ENCODE measurements at places on chromosomes 12 and 14.
A peak's percentile ranks its signal among the peaks of the same experiment; 100 is the strongest.

- no peaks in the 10 kb centered on the region for H3K4me1 ChIP-seq
- H3K27ac ChIP-seq, result no peak overlapping the region
- no peaks in the 10 kb centered on the region for H3K36me3 ChIP-seq
- peak; percentile 13 for DNase-seq
Measured at GRCh38 chr12:125890366-125890905, 825.2 kb downstream of the AACS start.

DNA sequence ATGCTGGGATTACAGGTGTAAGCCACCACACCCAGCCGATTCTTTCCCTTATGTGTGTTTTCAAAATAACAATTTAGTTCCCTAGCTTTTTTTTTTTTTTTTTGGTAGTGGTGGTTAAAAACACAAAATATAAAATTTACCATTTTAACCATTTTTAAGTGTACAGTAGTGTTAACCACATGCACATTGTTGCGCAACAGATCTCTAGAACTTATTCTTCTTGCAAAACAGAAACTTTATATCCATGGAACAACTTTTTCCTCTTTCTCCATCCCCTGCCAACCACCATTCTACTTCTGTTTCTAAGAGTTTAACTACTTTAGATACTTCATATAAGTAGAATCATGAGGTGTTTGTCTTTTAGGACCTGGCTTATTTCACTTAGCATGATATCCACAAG, 1.1 kb upstream of the NDUFA12 start:
- DNase-seq, result peak; percentile 11
- no peaks in the 10 kb centered on the region for H3K4me1 ChIP-seq
- H3K4me3 ChIP-seq, result no peak overlapping the region
- no peaks in the 10 kb centered on the region for H3K36me3 ChIP-seq
- H3K27ac ChIP-seq, result no peak overlapping the region

GRCh38 chr12:128078301-128078971, 188.5 kb upstream of the TMEM132C start:
- no peaks in the 10 kb centered on the region for H3K36me3 ChIP-seq
- H3K4me1 ChIP-seq, result no peaks in the 10 kb centered on the region
- no peak overlapping the region for H3K27ac ChIP-seq
- no peak overlapping the region for H3K4me3 ChIP-seq

DNA sequence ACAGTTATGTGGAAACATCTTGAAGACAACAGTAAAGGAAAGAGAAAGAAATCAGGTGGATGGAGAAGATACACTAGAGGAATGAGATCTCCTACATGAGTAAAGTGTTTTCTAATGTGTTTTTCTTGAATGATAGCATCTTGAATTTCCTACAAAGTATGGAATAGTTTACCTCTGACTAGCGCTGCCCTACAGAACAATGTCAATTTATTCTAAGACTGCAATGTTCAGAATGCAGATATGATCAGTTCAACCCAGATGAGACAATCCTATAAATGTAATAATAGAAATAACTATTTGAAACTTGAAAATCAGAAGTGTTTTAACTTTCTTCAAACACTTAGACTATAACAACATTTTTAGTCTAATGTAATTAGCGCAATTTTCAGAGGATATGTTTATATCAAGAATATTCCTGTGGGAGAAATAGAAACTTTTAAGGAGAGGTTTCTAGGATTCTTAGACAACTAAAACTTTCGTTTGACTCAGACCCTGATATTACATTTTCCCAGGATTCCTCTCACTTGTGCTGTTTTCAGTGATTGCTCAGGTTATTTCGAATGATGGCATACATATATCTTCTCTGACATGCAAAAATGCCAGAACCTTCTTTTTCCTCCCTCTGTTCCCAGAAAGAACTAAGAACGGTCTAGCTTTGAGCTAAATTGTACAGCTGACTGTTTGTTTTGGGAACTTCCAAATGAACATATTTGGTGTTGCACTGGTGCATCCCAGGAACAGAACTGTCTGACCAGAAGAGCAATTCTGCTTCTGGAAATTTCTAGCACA, 1017.4 kb downstream of the DIO2 start:
- DNase-seq, result no peak
- H3K4me3 ChIP-seq, result no peak overlapping the region
- H3K36me3 ChIP-seq, result no peaks in the 10 kb centered on the region
- no peaks in the 10 kb centered on the region for H3K27me3 ChIP-seq
- no peaks in the 10 kb centered on the region for H3K4me1 ChIP-seq

GRCh38 chr12:64335886-64336466, 54.6 kb downstream of the C12orf56 start:
- H3K4me3 ChIP-seq, result no peak overlapping the region
- no peaks in the 10 kb centered on the region for H3K4me1 ChIP-seq
- DNase-seq, result no peak

- H3K27ac ChIP-seq, result no peak overlapping the region
- DNase-seq, result peak; percentile 67
- no peaks in the 10 kb centered on the region for H3K36me3 ChIP-seq
- no peak overlapping the region for H3K4me3 ChIP-seq
Measured at GRCh38 chr14:99266181-99267178, 5.5 kb downstream of the BCL11B start.

- H3K4me3 ChIP-seq, result no peak overlapping the region
- no peaks in the 10 kb centered on the region for H3K27me3 ChIP-seq
- peaks cover 3% of the 10 kb centered on the region for H3K36me3 ChIP-seq
Measured at GRCh38 chr14:95547626-95548327, 12.9 kb downstream of the GLRX5 start.

DNA sequence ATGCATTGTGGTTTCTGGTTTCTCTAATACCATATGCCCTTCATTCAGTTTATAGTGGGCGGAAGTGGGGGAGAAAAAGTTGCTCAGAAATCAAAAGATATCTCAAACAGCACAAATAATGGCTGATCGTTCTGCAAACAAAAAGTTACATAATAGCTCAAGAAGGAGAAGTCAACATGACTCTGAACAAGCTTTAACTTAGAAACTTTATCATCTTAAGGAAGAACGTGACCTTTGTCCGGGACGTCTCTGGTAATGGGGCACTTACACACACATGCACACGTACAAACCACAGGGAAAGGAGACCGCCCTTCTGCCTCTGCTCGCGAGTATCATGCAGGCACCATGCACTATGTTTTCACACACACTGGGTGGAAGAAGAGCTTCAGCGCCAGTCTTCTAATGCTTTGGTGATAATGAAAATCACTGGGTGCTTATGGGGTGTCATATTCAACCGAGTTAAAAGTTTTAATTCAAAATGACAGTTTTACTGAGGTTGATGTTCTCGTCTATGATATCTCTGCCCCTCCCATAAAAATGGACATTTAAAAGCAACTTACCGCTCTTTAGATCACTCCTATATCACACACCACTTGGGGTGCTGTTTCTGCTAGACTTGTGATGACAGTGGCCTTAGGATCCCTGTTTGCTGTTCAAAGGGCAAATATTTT, 4.7 kb downstream of the FOS start:
- H3K4me3 ChIP-seq, result no peak overlapping the region
- H3K4me1 ChIP-seq, result no peaks in the 10 kb centered on the region
- H3K36me3 ChIP-seq, result peaks cover 7% of the 10 kb centered on the region

- peak overlapping the region; percentile 64 for H3K4me3 ChIP-seq
- H3K27ac ChIP-seq, result no peak overlapping the region
- peaks cover 7% of the 10 kb centered on the region for H3K4me1 ChIP-seq
- H3K36me3 ChIP-seq, result no peaks in the 10 kb centered on the region
- no peaks in the 10 kb centered on the region for H3K27me3 ChIP-seq
- DNase-seq, result no peak
Measured at GRCh38 chr12:104048162-104048561, 1.8 kb downstream of the GLT8D2 start.

GRCh38 chr14:70059545-70059944, 129.2 kb downstream of the SLC8A3 start:
- H3K4me3 ChIP-seq, result no peak overlapping the region
- H3K27me3 ChIP-seq, result no peaks in the 10 kb centered on the region
- DNase-seq, result no peak
- no peaks in the 10 kb centered on the region for H3K4me1 ChIP-seq
- H3K27ac ChIP-seq, result no peak overlapping the region

DNA sequence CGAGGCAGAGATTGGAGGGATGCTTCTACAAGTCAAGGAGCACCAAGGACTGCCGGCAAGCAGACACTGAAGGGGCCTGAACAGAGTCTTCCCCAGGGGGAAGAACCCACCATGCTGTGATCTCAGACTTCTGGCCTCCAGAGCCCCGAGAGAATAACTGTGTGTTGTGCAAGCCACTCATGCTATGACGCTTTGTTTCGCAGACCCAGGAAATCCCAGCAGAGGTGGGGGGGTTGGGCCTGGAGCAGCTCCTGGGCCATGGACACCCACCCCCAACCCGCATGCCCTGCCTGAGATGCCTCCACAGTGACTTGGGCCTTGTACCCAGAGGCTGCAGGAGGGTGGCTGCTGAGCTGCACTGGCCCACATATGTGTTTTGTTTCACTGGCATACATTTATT, 31.2 kb downstream of the ARL6IP4 start:
- DNase-seq, result no peak
- H3K36me3 ChIP-seq, result peaks cover 3% of the 10 kb centered on the region
- H3K27me3 ChIP-seq, result no peaks in the 10 kb centered on the region
- no peak overlapping the region for H3K27ac ChIP-seq

- no peak overlapping the region for H3K4me3 ChIP-seq
- H3K4me1 ChIP-seq, result no peaks in the 10 kb centered on the region
- H3K27ac ChIP-seq, result no peak overlapping the region
- no peaks in the 10 kb centered on the region for H3K36me3 ChIP-seq
Measured at GRCh38 chr12:26798023-26798422, 35.0 kb downstream of the ITPR2 start.

DNA sequence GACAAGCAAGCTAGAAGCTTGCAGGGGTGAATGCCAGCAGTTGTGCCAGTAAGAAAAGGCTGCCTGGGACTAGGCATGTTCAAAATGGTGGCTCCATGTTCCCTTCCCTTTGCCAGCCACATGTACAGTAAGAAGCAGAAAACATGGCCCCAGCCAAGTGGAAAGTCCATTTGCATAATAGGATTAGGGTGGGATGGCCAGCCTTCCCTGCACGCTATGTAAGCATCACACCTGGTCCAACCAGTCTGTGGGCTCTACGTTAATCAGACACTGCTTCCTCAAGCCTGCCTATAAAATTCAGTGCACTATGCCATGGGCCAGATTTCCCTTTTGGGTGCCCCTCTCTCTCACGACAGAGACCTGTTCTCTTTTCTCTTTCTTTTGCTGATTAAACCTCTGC, 288.4 kb downstream of the GXYLT1 start:
- H3K4me3 ChIP-seq, result no peak overlapping the region
- no peaks in the 10 kb centered on the region for H3K4me1 ChIP-seq
- H3K27me3 ChIP-seq, result no peaks in the 10 kb centered on the region
- DNase-seq, result no peak
- H3K27ac ChIP-seq, result no peak overlapping the region

GRCh38 chr12:131896080-131896810, 1.8 kb downstream of the ULK1 start:
- H3K36me3 ChIP-seq, result no peaks in the 10 kb centered on the region
- peak; percentile 94 for DNase-seq
- H3K4me1 ChIP-seq, result peaks cover 7% of the 10 kb centered on the region
- peak overlapping the region; percentile 91 for H3K27ac ChIP-seq
- H3K27me3 ChIP-seq, result no peaks in the 10 kb centered on the region

DNA sequence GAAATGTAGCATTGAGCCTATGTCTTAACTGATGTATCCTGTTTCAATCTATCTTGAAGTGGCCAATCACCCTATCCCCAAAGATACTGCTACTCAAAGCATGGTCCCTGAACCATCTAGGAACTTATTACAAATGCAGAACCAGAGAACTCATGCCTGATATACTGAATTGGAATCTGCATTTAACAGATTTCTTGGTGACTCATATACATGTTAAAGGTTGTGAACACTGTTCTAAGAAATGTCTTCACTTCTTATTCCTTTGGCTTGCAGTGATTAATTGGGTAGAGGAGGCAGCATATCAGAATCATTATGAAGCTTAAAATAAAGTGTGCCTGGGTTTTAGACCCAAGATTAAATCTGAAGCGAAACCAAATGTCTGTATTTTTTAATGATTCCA, 795.6 kb downstream of the DIO2 start:
- H3K4me3 ChIP-seq, result no peak overlapping the region
- H3K4me1 ChIP-seq, result no peaks in the 10 kb centered on the region
- H3K36me3 ChIP-seq, result no peaks in the 10 kb centered on the region
- H3K27ac ChIP-seq, result no peak overlapping the region

GRCh38 chr14:68596211-68596610, 196.7 kb downstream of the ZFP36L1 start:
- no peak overlapping the region for H3K4me3 ChIP-seq
- H3K27me3 ChIP-seq, result no peaks in the 10 kb centered on the region
- no peak overlapping the region for H3K27ac ChIP-seq
- H3K36me3 ChIP-seq, result no peaks in the 10 kb centered on the region

GRCh38 chr14:103998027-103998426, 55.7 kb upstream of the RD3L start:
- no peak overlapping the region for H3K27ac ChIP-seq
- no peaks in the 10 kb centered on the region for H3K4me1 ChIP-seq
- peaks cover 3% of the 10 kb centered on the region for H3K27me3 ChIP-seq
- H3K36me3 ChIP-seq, result no peaks in the 10 kb centered on the region
- no peak for DNase-seq

DNA sequence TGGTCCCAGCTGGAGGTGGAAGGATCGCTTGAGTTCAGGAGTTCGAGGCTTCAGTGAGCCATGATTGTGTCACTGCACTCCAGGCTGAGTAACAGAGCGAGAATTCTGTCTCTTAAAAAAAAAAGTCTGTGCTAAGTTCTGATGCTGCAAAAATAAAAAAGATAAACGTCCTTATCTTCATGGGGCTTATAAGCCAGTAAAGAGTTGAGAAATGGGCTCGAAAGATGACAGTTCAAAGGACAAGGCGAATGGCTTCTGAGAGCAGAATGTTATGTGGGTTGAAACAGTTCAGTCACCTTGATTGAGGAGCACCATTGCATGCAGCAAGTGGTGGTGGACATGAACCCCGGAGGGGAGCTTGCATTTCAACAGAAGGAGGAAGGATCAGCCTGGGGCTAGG, 4.7 kb downstream of the TSPAN9 start:
- no peak overlapping the region for H3K27ac ChIP-seq
- H3K4me3 ChIP-seq, result no peak overlapping the region
- no peaks in the 10 kb centered on the region for H3K36me3 ChIP-seq
- H3K4me1 ChIP-seq, result no peaks in the 10 kb centered on the region
- H3K27me3 ChIP-seq, result no peaks in the 10 kb centered on the region

DNA sequence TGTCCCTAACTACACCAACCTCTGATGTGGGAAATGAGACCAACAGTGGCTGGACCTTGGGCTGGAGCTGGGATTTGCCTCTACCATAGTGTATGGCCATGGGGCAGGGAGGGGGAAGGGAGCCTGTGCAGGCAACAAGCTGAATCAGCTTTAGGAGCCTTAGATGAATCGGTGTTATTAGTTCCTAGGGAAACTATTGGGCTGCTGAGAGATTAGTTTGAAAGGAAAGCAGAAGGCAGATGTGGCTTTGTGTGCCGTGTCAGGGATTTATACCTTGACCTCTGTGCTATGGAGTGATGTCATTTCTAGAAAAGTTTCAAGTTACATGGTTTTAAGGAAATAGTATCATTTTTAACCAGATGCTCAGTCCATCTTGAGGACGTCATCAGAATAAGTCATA, 19.5 kb upstream of the GAS2L3 start:
- no peaks in the 10 kb centered on the region for H3K4me1 ChIP-seq
- no peak overlapping the region for H3K4me3 ChIP-seq
- peak; percentile 14 for DNase-seq

DNA sequence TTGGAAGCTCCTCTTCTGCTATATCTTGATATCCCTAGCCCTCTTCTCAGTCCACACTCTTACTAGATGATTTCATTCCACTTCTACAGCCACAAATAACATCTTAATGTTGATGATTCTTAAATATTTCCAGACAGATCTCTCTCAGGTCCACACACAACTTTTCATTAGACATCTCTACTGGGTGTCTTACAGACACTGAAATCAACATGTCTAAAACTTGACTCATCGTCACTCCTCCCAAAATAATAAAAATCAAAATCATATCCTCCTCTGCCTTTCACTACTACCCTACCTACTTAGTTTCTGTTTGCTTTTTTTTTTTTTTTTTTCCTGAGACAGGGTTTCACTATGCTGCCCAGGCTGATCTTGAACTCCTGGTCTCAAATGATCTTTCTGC, 11.9 kb downstream of the PRDM4 start:
- no peaks in the 10 kb centered on the region for H3K27me3 ChIP-seq
- no peak overlapping the region for H3K4me3 ChIP-seq
- H3K36me3 ChIP-seq, result peaks cover 12% of the 10 kb centered on the region
